ENCODE measurements at places on chromosomes 7 and 10. TPM values are rescaled to one million over a fixed set of nuclear protein-coding genes. Genes with fewer than 3 reads are reported as not detected.

DNA sequence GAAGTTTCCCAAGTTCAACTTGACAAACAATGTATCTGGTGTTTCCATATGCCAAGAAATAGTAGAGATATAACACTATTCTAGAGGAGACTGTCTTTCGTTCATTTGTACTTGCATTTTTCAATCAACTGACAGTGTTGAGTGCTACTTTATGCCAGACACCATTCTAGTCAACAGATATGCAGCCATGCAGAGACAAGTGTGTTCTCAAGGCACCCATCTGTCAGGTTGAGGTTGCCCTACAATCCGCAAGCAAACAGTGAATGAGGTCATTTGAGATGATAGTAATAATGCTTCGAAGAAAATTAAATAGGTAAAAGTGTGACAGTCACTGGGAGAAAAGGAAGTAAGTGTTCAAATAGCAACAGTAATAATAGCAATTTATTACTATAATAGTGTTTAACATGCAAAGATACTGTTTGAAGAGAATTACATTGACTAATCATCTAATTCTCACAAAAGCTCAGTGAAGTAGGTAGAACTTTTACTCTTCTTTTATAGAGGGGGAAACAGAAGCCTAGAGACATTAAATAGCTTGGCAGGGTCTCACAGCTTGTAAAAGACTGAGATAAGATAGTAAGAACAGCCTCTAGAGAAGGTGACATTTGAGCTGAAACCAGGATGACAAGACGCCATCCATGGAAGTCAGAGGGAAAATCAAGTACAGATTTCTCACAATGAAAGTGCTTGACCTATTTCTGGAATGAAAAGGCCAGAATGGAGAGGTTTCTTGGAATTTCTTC, 936.9 kb downstream of the SORCS3 start:
- no peaks in the 10 kb centered on the region for H3K27me3 ChIP-seq
- H3K4me3 ChIP-seq: no peak overlapping the region
- no peak overlapping the region for H3K27ac ChIP-seq
- H3K4me1 ChIP-seq: no peaks in the 10 kb centered on the region
- peaks cover 5% of the 10 kb centered on the region for H3K36me3 ChIP-seq

SORCS3 gene
- total RNA-seq: 2.0 TPM

PLXDC2 gene
- 3.9 TPM for total RNA-seq

- DNase-seq: no peak
- H3K27ac ChIP-seq: no peak overlapping the region
- no peak overlapping the region for H3K4me3 ChIP-seq
- peaks cover 3% of the 10 kb centered on the region for H3K4me1 ChIP-seq
- no peaks in the 10 kb centered on the region for H3K36me3 ChIP-seq
These were observed 11.0 kb upstream of the DNTT start for GRCh38 chr10:96292971-96293920.

DNA sequence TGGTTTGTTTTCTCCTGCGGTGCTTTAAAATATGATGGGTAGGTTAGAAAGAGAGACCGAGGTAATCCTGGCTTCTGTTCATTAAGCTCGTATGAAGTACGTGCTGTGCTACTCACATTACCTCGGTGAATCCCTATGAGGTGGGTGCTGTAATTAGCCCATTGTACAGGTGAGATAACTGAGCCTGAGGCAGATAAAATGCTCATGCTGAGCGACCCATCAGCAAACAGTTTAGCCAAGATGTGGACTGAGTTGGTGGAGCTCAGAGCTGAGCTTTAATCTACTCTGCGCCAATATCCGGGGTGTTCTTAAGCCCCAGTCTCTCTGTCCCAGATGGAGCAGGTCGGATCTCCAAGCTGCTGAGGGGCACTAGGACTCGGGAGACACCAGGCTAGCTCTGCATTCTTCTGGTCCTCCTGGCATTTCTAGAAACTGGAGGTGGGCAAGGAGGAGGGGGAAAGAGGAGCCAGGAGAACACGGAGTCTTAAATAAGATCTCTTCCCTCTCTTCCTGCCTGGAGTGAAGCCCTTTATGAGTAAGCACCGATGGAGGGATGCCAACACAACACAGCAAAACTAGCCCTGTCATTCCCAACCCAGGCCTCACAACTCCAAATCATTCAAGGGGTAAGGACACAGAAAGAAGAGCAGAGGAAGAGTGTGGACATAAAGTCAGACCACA, 458.5 kb downstream of the KCNMA1 start:
- DNase-seq: no peak
- no peak overlapping the region for H3K4me3 ChIP-seq
- H3K27ac ChIP-seq: no peak overlapping the region
- H3K27me3 ChIP-seq: no peaks in the 10 kb centered on the region

- H3K36me3 ChIP-seq: no peaks in the 10 kb centered on the region
- no peak for DNase-seq
- no peaks in the 10 kb centered on the region for H3K27me3 ChIP-seq
- no peaks in the 10 kb centered on the region for H3K4me1 ChIP-seq
These were observed 980.9 kb downstream of the GATA3 start for GRCh38 chr10:9035355-9035754.

GRCh38 chr7:126760914-126761577, 491.7 kb downstream of the GRM8 start:
- H3K4me1 ChIP-seq: no peaks in the 10 kb centered on the region
- no peaks in the 10 kb centered on the region for H3K27me3 ChIP-seq
- H3K4me3 ChIP-seq: no peak overlapping the region
- no peak for DNase-seq
- no peak overlapping the region for H3K27ac ChIP-seq
